Tongue (tissue), 3 donors: ENCODE measurements at places on chromosomes 2 and 18.

GRCh38 chr18:67117804-67118203 is 398.7 kb downstream of the DSEL start:
- no peak for DNase-seq

- no peak for DNase-seq
Measured at GRCh38 chr2:119932809-119933208, 80.1 kb upstream of the EPB41L5 start.

DNA sequence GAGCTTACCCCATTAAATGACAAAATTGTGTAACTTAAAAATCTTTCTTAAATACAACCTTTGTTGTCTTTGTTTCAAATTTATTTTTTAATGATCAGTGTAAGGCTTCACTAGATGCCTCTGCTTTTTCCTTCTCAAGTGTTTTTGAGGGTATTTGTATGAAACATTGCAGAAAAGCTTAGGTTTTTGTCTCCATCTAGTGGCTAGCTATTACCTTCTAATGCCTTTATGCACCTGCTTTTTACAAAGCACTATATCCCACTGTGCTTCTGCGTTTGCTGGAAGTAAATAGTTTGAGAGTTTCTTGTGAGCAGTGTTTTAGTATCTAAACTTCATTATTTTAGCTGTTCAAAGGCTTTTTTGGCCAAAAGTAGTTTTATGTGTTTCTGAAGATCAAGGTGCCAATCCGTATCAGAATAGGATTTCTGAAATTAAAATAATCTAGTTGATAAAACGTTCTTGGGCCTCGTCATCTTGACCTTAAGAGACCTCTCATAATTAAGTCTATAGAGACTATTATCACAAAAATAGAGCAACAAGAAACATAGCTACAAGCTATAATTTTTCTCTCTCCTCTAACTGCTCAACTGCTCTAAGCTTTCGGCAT is 47.0 kb downstream of the IWS1 start:
- DNase-seq = peak; percentile 83

DNA sequence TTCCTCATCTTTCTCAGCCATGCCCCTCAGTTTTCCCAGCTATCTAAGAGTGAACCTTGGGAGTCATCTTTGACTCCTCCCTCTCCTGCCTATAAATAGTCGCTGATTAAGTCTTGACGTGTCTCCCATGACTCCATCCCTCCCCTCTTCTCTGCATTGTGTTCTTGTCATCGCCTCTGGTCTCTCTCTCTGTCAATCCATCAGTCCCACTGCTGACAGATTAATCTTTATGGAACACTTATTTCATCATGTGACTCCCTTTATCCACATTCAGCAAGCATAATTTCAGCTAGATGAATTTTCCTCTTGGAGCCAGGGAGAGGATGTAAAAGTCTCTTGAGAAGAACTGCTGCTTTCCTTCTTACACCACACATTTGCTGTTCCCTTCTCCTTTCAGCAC is 9.4 kb downstream of the ADAM23 start:
- no peak for DNase-seq

- DNase-seq = no peak
Measured at GRCh38 chr2:1479346-1479745, 66.1 kb downstream of the TPO start.

GRCh38 chr18:25248755-25249154 is 103.2 kb downstream of the ZNF521 start:
- DNase-seq = no peak

DNA sequence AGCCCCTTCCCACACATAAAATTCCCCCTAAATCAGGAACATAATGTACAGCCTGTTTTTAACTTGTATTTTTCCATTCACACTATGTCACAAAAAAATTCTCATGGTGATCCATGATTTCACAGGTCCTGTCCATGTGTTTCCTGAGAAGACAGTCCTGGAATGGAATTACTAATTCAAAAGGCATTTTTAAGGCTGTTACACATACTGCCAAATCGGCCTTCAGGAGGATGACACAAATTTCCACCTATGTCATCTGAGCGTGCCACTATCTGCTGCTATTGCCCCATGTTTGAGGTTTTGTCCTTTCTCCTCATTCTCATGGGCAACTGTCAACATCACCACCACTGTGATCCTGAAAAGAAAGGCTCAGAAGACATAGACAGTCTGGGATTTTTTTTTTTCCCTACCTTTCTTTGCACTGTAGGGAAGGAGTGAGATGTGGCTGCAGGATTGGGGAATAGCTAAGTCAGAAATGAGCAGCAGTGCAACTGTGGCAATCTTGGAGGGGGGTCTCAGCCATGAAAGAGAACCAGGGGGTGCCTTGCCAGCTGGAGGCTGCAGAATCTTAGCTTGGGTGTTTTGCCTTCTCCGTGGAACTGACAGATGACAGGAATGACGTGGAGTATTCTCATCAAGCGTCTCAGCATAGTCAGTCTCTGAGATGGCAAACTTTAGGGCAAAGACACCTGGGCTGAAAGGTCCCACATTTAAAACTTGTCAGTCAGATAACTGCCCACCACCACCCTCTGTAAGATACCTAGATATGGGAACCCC is 73.4 kb downstream of the MARCHF4 start:
- no peak for DNase-seq

DNA sequence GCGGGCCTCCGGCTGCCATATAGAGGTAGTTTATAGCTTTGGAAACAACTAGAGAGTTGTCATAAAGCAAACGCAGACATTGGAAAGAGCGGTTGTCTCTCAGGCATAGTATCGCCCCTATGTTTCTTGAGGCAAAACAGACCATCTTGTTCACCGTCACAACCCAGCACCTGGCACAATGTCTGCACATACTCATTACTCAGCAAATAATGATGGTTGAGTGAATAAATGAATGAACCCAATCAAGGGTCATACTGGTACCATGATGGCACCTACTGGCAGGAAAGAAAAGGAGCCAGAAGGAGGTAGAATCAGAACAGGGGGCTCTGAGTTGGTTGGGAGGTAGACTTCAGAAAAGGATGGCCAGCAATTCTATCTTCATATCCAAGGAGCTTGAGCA is 118.5 kb downstream of the ANTXR1 start:
- DNase-seq = no peak

DNA sequence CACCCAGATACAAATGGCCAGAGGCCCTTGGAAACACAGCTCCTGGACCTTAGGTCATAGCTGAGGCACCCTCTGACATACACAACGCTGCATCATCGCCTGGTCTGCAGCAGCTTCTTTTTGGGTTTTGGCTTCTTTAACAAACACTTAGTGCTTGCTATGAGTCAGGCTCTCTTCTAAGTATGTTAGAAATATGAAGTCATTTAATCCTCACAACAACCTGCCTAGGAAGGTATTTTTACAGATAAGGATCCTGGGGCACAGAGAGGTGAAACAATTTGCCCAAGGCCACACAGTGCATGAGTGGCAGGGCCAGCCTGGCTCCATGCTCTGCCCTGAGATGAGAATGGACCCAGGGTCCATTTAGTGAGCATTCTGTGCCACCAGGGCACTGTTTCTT is 96.6 kb downstream of the TMEM17 start:
- no peak for DNase-seq

DNA sequence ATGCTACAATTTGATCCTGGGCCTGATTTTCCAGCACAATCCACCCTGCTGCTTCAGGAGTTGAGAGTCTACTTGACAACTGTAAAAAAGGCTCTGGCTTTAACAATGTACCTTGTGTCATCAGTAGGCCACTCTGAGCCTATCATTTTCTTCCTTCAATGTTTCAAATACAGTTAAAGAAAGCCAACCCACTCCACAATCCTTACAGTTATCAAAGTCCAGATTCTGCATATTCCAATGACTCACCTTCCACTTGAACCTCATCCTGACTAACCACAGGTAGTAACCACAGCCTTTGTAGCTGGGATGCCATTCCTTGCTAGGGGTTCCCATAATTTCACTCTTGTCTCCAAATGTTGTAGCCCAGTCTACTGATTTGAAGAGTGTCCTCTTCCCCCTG is 35.5 kb upstream of the AQP4 start:
- DNase-seq = no peak

- no peak for DNase-seq
Measured at GRCh38 chr2:106521016-106521415, 33.9 kb downstream of the CD8B2 start.

GRCh38 chr2:27001950-27002349 is 30.8 kb upstream of the TMEM214 start:
- no peak for DNase-seq

GRCh38 chr2:151795646-151796240 is 32.5 kb downstream of the ARL5A start:
- no peak for DNase-seq

- DNase-seq = no peak
Measured at GRCh38 chr2:111184725-111185310, 64.1 kb downstream of the BCL2L11 start.

DNA sequence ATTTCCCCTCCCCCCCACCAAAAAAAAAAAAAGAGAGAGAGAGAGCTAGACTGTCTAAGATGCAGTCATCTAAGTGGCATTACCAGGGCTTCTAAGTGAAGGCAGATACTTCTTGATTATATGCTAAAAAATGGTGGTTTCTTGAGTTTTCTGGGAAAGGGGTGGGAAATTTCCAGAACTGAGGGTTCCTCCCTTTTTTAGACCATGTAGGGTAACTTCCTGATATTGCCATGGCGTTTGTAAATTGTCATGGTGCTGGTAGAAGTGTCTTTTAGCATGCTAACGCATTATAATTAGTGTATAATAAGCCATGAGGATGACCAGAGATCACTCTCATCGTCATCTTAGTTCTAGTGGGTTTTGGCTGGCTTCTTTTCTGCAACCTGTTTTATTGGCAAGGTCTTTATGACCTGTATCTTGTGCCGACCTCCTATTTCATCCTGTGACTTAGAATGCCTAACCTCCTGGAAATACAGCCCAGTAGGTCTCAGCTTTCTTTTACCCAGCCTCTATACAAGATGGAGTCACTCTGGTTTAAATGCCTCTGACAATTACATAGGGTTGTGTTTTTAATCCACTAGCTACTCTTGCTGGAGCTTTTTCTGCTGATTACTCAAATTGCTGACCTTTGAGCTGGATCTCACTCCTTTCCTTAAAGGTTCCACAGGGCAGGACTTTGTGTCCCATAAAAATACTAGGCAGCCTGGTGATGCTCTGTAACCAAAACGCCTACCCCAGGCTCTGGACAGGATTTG is 30.4 kb upstream of the PROKR1 start:
- no peak for DNase-seq

- DNase-seq = no peak
Measured at GRCh38 chr2:150095361-150096095, 391.9 kb downstream of the RND3 start.

- DNase-seq = no peak
Measured at GRCh38 chr2:238499731-238500580, 73.2 kb downstream of the ASB1 start.

- DNase-seq = no peak
Measured at GRCh38 chr2:200003444-200003843, 48.1 kb downstream of the MAIP1 start.

DNA sequence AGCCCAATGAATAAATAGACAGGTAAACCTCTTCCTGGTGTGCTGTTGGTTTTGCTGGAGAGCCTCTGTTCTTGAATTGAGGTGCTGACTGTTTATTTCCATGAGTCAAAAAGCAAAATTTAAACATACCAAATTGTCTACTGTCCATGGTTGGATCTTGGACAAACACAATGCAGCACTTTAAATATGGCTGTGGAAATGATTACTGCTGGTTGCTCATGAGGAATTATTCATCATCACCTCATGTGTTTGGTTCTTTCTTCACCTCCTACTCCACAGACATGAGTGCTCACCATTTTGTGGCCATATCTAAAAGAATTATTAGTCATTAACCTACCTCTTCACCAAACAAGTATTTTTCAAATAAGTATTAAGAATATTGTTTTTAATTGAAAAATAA is 85.3 kb upstream of the GALNT5 start:
- no peak for DNase-seq

DNA sequence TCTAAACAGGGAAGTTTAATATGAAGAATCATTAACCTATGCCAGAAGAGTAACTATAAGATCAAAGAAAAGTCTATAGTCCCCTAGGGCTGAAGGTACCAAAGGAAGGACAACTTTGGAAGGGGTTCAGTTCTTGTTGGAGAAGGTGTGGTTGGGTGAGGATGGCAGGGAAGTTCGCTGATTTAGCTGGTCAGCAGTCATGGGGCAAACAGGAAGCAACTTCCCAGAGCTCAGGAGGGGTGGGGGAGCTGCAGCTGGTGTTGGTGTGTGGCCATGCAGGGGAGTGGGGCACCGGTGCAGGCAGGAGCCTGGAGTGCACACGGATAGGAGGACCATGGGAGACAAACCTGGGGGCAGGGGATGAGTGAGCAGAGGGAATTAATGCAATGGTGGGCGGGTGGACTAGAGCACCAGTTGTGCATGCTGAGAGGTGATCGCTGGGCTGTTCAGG is 34.0 kb downstream of the FHOD3 start:
- DNase-seq = no peak

DNA sequence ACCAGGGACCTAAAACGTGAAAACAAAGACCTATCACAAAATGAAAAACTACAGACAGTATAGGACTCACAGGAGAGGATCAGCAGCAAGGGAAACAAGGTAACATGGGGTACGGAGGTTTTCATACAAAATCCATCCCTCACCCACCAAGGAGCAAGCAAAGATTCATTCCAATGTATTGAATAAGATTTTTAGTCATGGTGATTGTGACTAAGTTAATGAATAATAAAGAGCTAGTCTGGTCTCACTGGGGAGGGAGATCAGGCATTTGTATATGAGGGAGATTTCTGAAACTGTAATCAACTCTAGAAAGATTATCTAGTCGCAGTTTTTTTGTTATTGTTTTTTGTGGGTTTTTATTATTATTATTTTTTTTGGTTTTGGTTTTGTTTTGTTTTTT is 336.5 kb upstream of the MMADHC start:
- DNase-seq = no peak

GRCh38 chr2:177077778-177078177 is 134.8 kb upstream of the HNRNPA3 start:
- no peak for DNase-seq

GRCh38 chr2:229313591-229313990 is 42.5 kb upstream of the PID1 start:
- no peak for DNase-seq

DNA sequence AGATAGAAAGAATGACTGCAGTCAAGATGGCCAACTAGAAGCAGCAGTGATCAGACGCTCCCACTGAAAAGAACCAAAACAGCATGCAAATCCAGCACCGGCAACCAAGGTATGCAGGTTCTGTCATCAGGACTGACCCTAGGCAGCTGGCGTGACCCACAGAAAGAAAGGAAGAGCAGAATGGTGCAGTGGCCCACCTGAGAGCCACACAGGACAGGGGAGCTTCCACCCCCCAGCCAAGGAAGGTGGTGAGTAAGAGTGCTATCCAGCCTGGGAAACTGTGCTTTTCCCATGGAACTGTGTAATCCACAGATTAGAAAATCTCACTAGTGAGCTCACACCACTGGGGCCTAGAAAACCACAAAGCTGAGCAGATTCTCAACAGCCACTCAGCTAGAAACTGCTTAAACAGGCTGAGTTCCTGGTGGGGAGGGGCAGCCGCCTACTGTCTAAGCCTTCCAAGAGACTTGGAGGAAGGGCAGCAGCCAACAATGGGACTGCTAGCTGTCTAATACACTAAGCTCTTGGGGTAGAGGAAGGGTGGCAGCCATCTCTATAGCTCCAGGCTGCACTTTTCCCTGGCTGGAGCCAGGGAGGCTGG is 127.9 kb downstream of the EVA1A start:
- DNase-seq = no peak
